ENCODE measurements at places on chromosomes 16 and 17.
A peak's percentile ranks its signal among the peaks of the same experiment; 100 is the strongest.

GRCh38 chr17:16282522-16282921 is 65.5 kb downstream of the PIGL start:
- peak; percentile 72 for DNase-seq

GRCh38 chr16:11016993-11017392 is 72.6 kb downstream of the CLEC16A start:
- peak; percentile 84 for DNase-seq

GRCh38 chr17:77737442-77738265 is 220.8 kb upstream of the TNRC6C start:
- DNase-seq, result no peak

GRCh38 chr16:89602273-89602951 is 11.0 kb upstream of the DPEP1 start:
- peak; percentile 93 for DNase-seq

- DNase-seq, result peak; percentile 43
Observed at GRCh38 chr17:51397361-51398127, 137.2 kb downstream of the UTP18 start.

DNA sequence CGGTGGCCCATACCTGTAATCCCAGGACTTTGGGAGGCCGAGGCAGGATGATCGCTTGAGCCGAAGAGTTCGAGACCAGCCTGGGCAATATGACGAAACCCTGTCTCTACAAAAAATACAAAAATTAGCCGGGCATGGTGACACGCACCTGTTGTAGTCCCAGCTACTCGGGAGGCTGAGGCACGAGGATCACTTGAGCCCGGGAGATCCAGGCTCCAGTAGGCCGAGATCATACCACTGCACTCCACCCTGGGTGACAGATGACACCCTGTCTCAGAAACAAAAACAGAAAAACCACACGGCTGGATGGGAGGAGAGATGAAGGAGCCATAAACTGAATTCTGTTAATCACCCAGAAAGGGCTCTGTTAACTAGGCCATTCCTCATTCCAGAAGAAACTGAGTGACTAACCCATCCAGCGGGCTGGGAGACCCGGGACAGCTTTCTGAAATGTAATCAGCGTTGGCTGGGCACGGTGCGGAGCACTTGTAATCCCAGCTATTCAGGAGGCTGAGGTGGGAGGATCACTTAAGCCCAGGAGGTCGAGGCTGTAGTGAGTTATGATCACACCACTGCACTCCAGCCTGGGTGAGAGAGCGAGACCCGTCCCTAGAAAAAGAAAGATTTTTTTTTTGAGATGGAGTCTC is 641 bp upstream of the NT5C3B start:
- no peak for DNase-seq

DNA sequence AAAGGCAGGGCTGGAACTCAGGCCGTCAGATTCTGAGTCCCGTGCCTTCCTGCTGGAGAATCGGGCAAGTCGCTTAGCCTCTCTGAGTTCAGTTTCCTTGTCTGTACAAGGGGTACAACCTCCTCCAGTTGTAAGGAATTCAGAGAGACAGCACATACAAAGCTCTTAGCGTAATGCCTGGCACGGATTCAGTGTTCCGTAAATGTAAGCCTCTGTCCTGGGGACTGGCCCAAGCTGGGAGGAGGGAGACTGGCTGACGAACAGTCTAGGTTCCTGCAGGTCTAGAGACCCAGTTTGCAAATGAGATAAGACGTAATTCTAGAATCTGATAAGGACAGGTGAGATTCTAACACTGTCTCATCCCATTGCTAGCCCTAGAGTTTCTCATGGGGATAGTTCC is 9.9 kb downstream of the METTL22 start:
- no peak for DNase-seq

DNA sequence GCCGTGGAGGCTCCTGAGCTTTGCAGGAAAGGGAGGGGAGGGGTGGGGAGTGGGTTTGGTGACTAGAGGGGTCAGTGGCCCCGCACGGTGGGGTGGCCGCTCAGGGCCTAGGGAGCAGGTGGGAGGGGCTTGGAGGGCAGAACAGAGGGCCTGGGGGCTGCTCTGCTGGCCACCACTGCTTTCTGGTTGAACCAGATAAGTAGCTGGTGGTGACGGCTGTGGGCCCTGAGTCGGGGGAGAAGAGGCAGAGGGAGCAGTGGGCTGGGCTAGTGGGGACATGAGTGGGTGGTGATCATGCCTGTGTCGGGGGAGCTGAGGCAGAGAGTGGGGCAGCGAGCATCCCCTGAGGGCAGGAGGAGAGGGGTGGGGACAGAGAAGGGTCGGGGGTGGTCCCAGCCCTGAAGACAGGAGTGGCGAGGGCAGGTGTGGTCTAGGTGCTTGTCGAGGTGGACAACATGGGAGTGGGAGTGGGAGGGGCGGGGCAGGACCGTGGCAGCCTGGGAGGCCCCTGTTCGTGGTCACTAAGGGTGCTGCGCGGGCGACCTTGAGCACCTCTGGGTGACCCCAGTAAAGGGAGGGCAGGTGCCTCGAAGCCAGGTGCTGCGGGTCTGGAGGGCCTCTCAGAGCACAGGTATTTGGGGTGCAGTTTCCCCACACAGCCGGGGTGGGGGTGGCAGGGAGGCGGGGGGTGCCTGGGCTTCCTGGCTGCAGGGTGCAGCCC is 6.3 kb upstream of the CD7 start:
- DNase-seq, result no peak

GRCh38 chr17:19549746-19550623 is 16.3 kb downstream of the SLC47A1 start:
- DNase-seq, result no peak

- no peak for DNase-seq
Observed at GRCh38 chr16:75745242-75745641, 19.0 kb upstream of the CPHXL start.

DNA sequence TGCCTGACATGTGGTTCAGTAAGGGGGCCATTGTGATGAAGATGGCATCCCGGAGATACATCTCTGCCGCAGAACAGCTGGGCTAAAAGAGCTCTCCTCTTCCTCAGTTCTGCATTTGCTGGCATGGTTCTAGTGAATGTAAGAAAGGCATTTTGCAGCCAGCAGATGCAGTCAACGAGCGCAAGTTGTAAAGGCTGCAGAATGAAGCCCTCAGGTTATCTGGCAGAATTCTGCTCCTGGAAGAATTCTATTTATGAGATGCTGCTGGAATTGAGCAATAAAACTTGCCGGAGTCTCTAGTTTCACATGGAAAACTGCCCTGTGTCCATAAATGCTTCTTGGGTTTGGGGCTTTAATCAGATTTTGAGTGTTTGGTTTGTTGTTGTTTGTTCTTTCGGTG is 176.8 kb upstream of the HSBP1 start:
- DNase-seq, result no peak

DNA sequence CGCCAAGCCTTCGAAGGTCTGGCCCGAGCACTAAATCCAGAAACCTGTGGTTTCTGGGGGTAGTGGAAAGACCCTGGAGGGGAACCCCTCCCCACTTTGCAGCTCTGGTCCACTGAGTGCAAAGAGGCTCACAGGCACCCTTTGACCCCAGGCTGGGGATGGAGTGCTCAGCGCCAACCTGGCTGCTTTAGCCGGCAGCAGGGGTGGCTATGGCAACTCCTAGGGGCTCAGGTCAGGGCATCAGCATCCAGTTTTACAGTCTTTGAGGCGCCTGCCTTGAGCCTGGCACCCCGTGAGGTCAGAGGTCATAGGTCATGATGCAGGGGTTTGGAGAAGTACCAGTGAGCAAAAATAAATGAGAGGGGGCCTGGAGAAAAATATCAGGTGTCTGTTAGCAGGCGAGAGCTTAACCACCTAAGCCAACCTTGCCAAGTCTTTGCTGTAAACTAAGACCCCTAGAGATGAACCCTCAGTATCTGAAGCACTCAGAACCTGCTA is 17.9 kb downstream of the CA7 start:
- no peak for DNase-seq

DNA sequence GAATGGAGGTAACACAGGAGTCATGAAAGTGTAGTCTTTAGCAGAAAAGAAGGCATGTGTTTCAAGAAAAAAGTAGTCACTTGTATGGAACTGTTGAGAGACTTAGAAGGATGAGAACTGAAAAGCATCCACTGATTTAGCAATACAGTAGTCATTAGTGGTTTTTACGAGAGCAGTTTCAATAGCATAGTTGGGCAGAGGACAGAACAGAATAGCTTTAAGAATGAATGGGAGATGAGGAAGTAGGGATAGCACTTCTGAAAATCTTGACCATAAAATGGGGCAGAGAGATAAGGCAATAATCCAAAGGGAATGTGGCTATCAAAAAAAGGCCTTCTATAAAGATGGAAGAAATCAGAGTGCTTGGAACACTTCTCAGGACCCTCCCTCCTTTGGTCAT is 64.8 kb upstream of the C17orf78 start:
- no peak for DNase-seq

DNA sequence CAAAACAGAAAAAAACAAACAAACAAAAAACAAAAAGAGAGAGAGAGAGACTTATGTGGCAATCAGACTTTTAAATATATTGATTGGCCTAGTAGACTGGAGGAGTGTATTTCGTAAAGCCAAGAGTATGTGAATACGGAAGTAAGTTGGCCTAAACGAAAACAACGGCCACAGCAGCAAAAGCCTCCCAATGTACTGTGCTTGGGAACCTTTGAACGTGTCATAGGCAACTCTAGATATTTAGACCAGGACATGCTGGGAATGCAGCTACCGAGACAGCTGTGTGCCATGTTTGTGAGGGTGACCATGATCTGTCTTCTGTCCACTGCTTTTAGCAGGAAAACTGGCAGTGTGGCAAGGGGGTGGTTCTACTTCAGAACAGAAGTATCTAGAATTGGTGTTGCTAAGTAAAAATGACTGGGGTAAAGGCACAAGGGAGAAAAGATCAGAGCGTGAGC is 7.4 kb downstream of the MAF start:
- DNase-seq, result no peak

- DNase-seq, result no peak
Observed at GRCh38 chr16:10976634-10977033, 32.3 kb downstream of the CLEC16A start.

- no peak for DNase-seq
Observed at GRCh38 chr17:74361230-74362068, at the start of gene BTBD17. TSS of gene BTBD17 (minus strand) at chr17:74361868. CDS start at chr17:74361819, 49 bp downstream.

- no peak for DNase-seq
Observed at GRCh38 chr17:74213861-74214391, 555 bp downstream of the TTYH2 start.

DNA sequence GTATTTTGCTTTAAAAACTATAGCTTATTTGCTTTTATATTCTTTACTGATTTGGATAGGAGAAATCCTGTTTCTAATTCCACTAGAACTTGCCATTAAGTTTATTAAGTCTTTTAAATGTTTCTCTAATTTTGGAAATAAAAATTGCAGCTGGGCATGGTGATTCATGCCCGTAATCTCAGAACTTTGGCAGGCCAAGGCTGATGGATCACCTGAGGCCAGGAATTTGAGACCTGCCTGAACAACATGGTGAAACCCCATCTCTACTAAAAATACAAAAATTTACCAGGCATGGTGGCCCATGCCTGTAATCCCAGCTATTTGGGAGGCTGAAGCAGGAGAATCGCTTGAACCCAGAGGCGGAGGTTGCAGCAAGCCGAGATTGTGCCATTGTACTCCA is 30.7 kb downstream of the DNAH17 start:
- no peak for DNase-seq

DNA sequence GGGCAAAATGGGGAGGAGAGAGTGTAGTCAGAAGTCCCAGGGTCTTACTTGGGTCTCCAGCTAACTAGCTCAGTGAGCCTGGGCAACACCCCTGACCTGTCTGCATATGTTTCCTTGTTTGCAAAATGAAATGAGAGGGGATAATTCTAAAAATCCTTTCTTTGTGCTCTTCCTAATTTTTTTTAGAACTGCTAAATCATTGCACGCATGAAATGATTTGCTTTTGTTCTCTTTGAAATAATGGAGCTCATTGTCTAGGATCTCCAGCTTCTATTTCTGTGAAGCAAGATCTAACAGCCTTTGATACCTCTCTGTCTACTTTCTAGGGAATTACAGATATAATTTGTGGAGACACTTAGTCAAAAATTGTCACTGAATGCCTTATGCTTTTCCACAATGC is 181.3 kb downstream of the CDH13 start:
- no peak for DNase-seq

GRCh38 chr16:77043076-77043475 is 147.9 kb upstream of the MON1B start:
- DNase-seq, result peak; percentile 6

- DNase-seq, result no peak
Observed at GRCh38 chr16:89761304-89761922, 40.1 kb downstream of the ZNF276 start.

DNA sequence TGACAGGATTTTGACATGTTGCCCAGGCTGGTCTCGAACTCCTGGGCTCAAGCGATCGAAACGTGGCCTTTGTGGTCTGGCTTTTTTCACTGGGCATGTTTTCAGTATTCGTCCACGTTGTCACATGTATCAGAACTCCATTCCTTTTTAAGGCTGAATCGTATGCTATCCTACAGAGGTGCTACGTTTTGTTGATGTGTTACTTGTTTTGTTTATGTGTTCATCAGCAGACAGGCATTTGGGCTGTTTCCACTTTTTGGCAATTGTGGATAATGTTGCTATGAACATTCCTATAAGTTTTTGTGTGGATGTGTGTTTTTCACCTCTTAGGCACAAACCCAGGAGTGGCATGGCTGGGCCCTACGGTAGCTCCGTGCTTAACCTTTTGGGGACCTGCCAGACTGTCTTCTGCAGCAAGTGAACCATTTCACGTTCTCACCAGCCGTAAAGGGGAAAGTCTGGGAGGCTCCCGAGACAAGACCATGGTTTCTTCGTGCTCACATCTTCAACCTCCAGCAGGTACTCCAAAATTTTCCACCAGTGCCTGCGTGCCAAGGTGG is 26.9 kb downstream of the ADCY9 start:
- DNase-seq, result no peak

- no peak for DNase-seq
Observed at GRCh38 chr16:23896832-23897821, 61.3 kb downstream of the PRKCB start.

- peak; percentile 75 for DNase-seq
Observed at GRCh38 chr16:3020247-3020603, at the start of gene TNFRSF12A. TSS of gene TNFRSF12A (plus strand) at chr16:3020368. CDS start at chr16:3020398, 30 bp downstream.

GRCh38 chr16:86722970-86723369 is 144.6 kb downstream of the FOXL1 start:
- no peak for DNase-seq

DNA sequence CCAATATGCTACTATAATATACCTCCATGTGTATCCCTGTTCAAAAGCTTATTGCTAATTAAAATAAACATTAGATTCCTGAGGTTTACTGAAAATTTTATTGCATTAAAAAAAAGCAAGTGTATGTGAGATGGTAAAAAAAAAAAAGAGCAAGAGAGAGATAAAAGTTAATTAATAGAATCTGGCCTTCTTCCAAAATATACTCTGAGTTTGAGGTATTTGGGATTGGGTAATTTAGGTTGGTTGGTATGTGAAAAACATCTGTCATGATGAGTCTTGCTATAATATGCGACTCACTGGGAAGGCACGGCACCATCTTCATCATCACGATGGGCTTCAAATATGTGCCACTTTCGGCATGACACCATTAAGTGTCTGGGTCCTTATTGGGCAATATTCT is 711.1 kb upstream of the SOX9 start:
- peak; percentile 78 for DNase-seq

DNA sequence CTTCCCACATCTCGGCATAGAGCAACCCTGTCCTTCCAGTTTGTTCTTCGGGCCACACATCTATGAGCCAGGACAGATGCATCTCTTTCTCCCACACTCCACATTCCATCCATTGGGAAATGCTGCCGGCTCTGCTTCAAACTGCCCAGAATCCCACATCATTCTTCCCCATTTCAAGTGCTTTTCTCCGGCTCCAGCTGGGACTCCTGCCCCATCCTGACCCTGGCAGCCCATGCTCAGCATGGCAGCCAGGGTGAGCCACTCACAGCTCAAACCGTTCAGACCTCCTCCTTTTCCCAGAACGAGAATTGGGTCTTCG is 132.8 kb upstream of the SDK2 start:
- DNase-seq, result no peak

Measured in RWPE1 (cell line).